Epithelial cell of prostate (primary cell): ENCODE measurements at places on chromosomes 6 and 20.

DNA sequence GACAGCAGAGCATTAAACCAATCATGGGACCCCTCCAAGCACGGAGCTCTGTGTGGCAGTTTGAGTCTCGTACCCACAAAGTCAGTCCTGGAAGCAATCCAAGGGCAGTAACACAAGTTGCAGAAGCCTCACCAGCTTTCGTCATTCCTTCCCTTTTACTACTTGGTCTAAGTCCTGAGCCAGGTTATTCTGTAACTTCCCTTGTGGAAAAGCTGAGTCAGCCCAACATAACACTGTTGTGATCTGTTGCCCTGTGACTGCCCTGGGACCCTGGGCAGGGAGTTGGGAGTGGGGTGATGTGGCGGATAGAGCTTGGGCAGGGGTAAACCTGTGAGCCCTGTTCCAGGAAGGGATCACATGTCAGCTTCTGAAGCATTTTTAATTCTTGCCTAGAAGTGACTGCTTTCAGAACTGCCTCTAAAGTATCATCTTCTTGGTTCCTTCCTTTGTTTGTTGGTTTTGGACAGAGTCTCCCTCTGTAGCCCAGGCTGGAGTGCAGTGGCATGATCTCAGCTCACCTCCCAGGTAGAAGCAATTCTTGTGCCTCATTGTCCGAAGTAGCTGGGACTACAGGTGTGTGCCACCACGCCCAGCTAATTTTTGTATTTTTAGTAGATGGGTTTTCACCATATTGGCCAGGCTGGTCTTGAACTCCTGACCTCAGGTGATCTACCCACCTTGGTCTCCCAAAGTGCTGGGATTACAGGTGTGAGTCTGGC lies 183.7 kb upstream of the JAG1 start:
- no peak for DNase-seq

GRCh38 chr20:14378326-14378725 lies 40.9 kb upstream of the FLRT3 start:
- no peak for DNase-seq

GRCh38 chr6:25483943-25484342 lies 168.1 kb upstream of the SCGN start:
- no peak for DNase-seq

GRCh38 chr6:27866357-27867050 lies 45.7 kb downstream of the OR2B2 start:
- DNase-seq = no peak

DNA sequence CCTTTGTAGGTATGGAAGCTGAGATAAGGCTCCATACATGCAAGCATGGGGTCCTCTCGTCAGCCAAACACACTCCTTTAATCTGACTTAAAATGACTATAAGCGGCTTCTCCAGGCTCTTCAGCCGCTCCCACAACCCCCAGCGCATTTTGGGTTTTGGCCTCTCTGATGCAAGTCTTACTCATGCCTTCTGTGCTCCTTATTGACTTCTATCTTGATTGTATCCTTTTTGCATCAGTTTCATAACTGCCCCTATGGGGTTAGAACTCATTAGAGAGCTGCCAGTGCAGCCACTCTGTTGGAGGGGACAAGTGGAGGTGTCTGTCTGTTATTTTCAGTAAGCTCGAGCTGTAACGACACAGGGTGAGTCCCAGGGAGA lies 70.1 kb upstream of the TAB2 start:
- DNase-seq = no peak

DNA sequence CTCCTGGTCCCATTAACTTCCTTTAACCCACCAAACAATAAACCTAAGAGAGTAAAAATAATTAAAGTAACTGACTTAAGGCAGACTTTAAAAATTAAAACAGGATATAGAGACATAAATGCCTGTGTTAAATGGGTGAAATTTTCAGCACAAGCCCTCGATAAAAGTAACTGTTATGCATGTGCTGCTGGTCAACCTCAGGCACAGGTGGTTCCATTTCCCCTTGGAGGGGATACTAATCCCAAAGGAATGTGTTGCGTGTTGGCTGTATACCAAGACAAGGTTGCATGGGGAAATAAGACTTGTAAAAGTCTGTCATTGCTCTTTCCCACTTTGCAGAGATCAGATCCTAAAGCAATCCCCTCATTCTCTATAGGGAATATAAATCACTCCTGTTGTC lies 25.8 kb downstream of the HLA-A start:
- no peak for DNase-seq

DNA sequence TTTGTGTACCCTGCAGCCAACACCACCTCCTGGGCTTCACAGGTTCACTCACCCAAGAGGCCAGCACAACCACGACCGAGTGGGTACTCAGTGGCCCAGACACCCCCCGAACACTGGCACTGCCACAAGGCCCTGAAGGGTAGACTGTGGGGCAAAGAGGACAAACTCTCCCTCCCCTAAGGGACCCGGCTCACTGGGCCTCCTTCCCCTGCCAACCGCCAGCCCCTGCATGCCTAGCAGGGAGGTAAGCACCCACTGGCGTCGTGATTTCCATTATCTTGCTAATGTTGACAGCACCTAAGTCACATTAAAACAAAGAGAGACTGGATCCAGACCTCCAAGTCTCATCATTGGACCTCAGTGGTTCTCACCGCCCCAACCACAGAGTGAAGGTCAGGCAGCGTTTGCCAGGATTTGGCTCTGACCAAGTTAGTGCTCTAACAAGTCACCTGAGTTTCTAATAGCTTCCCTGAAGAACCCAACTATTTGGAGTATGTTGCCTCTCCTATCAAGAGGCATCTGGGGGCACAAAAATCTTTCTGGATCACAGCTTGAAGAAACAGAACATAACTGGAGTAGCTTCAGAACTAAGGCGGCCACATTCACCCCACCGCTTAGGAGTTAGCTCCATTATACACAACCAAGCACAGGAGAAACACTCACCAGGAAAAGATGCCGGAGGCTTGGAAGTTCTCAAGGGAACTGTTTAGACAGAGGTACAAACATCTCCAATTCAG lies 14.0 kb upstream of the APMAP start:
- no peak for DNase-seq

DNA sequence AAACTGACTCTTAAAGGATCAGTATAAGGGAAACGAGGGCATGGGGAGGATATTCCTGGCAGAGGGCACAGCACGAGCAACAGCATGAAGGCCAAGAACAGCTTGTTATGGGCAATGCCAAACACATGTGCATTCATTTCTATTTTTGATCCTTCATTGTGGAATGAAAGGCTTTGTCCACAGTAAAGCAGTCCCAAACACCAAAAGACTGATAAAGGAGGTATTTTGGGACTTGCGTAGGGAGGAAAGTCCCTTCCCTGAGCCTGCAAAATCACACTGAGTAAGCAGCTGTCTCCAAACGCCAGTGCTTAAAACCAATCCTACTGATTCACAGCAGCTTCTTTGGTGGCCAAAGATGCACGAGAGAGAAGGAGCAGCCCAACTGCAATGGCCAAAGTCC lies 138.2 kb downstream of the UNC5CL start:
- no peak for DNase-seq

GRCh38 chr6:48417927-48418326 lies 306.9 kb upstream of the PTCHD4 start:
- no peak for DNase-seq

DNA sequence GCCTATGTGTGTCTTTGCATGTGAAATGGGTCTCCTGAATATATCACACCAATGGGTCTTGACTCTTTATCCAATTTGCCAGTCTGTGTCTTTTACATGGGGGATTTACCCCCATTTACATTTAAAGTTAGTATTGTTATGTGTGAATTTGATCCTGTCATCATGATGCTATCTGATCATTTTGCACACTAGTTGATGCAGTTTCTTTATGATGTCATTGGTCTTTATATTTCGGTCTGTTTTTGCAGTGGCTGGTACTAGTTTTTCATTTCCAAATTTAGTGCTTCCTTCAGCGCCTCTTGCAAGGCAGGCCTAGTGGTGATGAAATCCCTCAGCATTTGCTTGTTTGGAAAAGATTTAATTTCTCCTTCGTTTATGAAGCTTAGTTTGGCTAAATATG lies 555.2 kb upstream of the BTBD3 start:
- no peak for DNase-seq

- DNase-seq = no peak
Observed at GRCh38 chr6:157059781-157060180, 263.5 kb downstream of the TMEM242 start.

DNA sequence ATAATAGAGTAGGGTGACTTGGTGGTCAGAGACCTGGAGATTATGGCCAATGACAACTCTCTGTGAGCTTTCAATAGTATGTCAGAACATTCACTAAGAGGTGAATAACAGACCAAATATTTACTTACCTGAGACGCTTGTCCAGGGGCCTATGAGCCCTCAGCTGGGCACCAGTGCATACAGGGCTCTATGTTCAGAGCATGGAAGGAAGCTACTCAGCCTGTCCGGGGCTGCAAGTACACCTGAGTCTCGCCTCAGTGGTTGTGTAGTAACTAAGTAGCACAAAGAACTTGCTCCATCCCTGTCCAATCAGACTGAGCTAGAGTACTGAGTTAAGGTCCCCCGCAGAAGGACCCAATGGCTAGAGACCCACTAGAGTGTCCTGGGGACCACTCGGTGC lies 11.6 kb upstream of the SCGN start:
- no peak for DNase-seq

- no peak for DNase-seq
Observed at GRCh38 chr6:6696867-6697531, 108.5 kb downstream of the LY86 start.

DNA sequence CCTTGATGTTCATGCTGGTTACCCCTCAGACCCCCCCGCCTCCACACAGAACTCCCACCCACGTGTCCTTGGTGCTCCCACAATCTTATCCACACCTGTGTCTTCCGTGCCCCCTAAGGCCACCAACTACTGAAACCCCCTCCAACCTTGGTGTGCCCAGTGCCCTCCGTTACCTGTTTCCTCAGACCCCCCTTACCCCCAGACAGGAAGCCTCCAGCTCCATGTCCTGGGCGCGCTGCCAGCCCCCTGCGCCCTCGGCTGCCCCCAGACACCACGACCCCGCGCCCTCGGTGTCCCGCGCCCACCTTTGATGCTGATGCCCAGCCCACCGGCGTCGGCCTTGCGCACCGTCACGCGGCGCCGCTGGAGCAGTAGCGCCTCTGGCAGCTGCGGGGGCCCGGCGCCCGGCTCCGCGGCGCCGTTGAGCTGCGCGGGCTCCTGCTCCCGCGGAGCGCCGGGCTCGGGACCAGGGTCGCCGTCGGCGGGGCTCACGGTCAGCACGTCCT lies 504 bp downstream of the SNTA1 start:
- DNase-seq = no peak

DNA sequence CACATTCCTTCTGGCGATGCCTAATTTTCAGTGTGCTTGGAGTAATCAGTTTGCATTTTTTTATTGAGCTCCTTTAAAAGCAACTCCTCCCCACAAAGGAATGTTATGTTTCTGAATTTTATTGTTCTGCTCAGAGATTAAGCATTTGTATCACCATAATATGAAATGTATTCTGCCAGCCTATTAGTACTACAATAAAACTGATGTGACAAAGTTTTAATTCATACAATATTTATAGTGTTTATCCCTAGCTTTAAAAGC lies 236.9 kb upstream of the ASCC3 start:
- no peak for DNase-seq

- no peak for DNase-seq
Observed at GRCh38 chr6:82208913-82209312, 38.6 kb downstream of the IBTK start.

GRCh38 chr6:24882835-24883555 lies 52.8 kb downstream of the RIPOR2 start:
- no peak for DNase-seq

GRCh38 chr20:9829835-9830234 lies 9.0 kb downstream of the PAK5 start:
- no peak for DNase-seq

DNA sequence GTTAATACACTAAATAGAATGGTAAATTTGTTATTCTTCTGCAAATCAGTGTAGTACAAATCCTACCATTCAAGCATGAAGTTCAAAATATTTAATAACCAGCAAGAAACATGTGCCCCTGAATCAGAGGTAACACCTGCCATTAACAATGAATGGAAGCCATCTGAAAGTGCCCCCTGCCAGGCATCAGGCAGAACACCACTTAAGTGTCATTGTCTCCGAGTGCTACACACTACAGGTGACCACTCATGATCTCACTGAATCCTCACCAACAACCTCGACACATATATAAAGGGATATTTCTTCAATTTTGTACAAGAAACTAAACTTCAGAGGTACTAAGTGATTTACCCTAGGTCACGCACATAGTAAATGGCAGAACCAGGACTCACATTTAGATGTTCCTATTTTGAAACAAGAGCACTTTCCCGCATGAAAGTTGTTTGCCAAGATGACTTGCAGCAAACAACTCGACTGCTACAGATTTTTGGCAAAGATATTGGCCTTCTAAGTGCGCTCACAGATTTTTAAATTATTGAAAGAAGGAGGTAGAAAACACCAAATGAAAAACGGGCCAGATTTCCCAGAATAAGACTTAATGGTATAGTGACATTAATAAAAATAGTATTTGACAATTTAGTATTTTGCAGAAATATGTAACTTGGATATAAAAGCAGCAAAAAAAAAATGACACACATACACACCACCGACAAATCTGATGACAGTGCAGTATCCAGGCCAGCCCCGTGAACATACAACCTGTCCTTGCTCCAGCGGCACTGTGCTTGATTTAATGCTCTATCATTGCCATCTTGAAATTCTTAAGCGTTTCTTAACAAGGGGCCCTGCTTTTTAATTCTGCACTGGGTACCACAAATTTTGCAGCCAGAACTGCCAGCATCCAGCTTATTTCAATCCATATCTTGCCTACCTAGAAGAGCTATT lies 274.5 kb downstream of the ALDH8A1 start:
- DNase-seq = no peak

GRCh38 chr6:159152782-159153181 lies 16.4 kb upstream of the FNDC1 start:
- DNase-seq = no peak

DNA sequence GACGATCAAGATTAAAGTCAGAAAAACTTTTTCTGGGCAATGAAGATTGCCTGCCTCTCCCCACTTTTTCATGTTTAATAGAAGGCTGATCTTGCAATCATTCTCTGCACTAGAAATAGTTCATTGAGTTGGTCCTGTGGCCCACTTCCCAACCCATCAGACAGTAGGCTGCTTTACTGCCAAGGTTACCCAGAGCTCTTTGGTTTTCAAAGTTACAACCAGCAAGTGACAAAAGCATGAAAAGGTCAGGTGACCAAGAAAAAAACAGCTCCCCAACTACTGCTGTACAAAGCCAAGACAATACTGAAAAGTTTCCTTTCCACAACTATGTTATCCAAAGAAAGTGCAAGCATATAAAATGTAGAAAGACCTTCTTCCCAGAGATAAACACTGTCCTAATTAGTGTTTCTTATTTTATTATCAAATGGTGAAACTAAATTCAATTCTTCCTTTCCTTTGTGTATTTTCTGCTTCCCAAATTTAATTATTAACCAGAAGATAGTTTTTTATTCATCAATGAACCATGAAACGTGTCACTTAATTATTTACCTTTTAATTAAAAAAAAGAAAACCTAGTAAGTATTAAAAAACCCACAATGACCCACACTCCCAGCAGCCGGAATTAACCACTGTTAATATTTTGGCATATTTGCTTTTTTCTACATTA lies 16.6 kb downstream of the DNAAF9 start:
- no peak for DNase-seq
